ENCODE measurements at places on chromosomes 6 and 20.

DNA sequence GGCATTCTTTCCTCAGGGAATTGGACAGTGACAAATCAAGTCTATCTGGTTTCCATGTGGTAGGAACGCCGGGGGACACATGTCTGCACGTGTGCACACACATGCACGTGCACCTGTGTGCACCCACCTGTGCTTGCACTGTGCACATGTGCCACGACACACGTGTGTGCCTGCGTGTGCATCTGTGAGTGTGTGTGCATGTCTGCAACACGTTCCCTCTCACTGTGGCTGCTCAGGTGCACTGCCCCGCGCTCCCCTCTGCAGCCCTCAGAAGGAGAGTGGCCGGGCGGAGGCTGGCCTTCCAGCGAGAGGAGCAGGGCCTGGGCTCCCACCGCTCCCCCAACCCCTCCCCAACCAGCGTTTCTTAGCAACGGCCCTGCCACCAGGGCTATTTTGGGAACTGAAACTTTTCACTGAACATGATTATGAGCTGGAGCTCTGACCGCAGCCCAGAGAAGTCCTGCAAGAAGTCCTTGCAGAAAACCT is 147.8 kb downstream of the PHACTR3 start:
- no peak for DNase-seq

DNA sequence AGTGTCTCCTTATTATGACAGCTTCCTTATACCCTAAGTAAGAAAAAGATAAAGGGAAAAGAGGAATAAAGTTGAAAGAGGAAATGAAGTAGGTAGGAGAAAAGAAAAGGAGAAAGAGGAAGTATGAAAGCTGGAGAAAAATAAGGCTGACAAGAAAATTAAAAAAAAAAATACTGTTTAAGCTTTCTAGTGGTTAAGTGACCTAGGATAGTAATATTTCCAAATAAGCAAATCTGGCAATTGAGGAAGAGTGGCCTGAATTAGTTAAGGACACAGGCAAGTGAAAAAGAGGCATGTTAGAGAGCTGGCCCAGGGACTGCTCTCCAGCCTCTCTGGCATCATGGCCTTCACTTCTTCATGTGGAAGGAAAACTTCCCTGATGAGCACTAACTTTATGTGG is 76.5 kb upstream of the ADGRF1 start:
- no peak for DNase-seq

DNA sequence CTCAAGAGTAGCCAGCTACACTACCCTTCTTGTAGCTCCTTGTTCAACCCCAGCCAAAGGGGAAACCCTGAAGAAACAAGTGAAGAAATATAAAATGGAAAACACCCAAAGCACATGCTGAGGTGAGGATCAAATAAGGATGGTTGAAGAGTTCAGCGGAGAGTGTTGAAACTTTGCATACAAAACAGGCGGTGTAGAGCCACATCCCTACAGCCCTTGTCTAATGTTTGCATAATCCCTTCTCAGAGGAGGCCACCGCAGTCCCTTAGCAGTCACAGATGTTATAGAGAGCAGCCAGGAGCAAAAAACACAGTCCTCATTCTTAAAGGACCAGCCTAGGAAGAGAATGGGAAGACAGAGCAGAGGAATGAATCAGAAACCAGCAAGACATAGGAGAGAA is 350.7 kb upstream of the SASH1 start:
- DNase-seq, result no peak

DNA sequence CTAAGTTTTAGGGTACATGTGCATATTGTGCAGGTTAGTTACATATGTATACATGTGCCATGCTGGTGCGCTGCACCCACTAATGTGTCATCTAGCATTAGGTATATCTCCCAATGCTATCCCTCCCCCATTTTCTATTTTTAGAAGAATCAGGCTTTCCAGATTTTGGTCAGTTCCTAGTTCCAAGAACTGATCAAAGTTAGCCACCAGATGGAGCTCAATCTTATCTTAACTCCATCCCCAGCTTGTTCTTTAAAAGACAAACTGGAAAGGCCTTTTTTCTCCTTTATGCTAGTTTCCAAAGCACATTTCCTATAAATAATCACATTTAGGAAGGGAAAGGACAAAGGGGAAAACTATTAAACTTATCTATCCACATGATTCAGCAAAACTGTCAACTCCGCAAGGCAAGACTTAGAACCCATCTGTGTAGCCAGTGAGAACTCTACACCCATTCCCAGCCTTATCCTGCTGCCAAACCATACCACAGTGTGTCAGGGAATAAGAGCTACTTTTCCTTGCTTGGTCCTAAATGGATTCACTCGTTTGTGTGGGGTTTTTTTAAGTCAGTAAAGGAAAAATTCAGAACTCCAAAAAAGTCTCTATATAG is 22.8 kb upstream of the KHDC1 start:
- peak; percentile 10 for DNase-seq

GRCh38 chr6:170290296-170291128 is at the start of gene DLL1:
Gene DLL1, minus strand, starts transcription at chr6:170291078. Its CDS starts 939 bp downstream, at chr6:170290139.
- no peak for DNase-seq

DNA sequence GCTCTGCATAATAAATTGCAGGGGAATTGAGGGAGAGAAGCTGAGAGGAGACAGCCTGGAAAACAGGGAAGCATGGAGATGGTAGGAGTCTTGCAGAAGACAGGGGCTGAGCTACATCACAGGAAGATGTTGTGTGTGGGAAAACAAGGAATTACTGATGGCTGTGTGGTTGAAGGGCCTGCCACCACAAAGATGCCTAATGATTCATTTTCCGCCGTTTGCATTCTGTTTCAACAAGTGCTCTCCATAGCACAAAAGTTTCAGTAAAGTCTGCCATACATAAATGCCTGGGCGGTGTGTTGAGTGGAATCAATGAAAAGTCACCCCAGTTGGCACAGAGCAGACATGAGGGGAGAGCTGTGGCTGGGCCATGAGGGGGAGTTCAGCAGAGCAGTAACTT is 5.6 kb upstream of the KLHL31 start:
- DNase-seq, result no peak

DNA sequence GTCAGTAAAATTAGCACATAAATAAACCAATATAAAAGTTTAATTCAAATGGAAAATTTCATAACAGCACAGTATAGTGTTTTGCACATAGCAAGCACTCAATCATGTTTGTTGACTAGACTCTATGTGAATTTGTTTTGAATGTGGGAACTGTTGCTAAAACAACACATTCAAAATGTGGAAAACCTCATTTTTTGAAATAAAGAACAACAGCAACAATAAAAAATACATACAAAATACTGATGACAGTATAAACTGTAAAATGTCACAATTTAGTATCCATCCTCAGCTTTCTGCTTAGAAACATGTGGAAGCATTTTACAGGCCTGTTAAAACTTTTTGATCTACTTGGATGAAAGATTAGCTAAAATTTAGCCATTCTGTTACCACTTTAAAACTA is 47.4 kb downstream of the HDAC2 start:
- DNase-seq, result no peak

GRCh38 chr20:13744352-13744751 is 40.4 kb downstream of the ESF1 start:
- no peak for DNase-seq

DNA sequence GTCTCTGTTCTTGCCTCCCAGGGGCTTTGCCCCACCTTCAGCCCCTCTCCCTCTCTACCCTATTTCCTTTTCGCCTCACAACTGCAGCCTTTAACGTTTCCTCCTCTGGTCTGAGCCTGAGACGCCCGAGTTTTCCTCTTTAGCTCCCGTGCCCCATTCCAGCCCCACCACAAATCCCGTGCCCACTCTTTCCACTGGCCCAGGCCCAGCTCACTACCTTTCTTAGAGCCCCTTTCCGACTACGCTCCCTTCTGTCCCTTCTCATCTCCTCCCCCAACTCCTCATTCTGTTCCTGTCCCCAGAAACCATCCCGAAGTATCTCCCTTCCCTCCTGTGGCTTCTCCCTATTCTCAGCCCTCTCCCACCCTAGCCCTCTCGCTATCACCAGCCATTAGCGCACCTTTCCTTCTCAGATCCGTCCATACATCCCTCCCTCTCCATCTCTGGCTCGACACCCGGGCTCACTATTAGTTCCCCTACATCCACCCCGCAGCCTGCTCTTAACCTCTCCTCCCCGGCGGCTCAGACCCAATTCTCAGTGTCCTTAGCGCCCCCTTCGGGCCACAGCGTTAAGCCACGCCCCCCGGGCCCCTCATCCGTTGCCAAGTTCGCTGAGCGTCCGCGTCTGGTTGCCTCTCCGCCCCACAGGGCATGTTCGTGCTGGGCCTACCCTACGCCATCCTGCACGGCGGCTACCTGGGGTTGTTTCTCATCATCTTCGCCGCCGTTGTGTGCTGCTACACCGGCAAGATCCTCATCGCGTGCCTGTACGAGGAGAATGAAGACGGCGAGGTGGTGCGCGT is 2.7 kb downstream of the SLC32A1 start:
- DNase-seq, result no peak

GRCh38 chr6:72525821-72526510 is 95.9 kb upstream of the KCNQ5 start:
- no peak for DNase-seq

GRCh38 chr20:19885939-19886660 is 128.0 kb downstream of the RIN2 start:
- peak; percentile 32 for DNase-seq

DNA sequence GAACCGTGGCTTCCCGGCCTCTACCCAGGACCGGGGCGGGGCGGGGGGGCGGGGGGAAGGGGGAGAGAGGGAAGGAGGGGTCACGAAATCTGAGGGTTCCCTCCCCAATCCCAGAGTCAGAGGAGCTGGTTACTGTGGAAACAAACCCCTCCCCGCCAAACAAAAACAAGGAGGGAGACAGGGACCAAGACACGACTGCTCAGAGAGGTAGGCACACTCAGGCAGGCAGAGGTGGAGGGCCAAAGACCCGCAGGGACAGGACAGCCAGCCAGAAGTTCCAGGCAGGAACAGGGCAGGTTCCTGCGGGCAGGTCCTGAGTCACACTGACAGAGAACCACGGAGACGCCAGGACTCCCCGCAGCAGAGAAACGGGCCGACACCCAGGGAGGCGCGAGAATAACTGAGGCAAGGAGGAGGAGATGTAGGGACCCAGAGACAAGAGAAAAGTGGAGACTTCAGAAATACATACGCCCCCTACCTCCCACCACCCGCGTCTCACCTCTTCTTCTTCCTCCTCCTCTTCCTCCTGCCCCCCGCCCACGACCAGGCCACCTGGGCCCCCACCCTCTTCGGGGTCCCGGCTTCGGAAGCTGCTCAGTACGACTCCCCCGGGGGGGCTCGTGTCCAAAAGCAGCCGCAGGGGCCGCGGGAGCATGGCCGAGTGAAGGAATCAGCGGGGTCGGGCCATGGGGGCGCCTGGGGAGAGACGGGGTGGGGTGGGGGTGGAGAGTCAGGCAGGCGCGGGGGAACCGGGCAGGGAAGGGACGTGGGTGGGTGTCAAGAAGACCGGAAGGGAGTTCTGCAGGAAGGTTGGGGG is 578 bp downstream of the RGL2 start:
- DNase-seq, result no peak

- no peak for DNase-seq
Observed at GRCh38 chr6:38266921-38267354, 372.8 kb downstream of the BTBD9 start.

- no peak for DNase-seq
Observed at GRCh38 chr6:42403831-42404230, 47.9 kb downstream of the TRERF1 start.

- no peak for DNase-seq
Observed at GRCh38 chr6:29827579-29828470, at the start of gene HLA-G. Gene HLA-G, plus strand, starts transcription at chr6:29827825. Its CDS starts 20 bp downstream, at chr6:29827845.

DNA sequence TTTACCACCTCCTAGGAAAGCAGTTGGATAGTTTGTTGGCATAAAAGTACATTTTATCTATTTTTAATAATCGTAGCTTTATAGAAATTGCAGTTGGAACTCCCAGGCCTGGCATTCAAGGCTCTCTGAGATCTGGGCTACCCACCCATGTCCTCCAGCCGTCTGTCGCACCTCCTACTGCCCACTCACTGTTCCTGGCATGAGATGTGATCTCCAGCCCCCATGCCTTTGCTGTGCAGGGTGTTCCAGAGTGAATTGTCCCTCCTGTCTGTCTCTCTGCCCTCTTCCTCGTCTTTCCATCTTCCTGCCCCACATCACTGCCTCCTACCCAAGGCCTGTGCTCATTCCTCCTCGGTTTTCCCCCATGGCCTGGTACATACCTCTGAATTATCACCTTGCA is 50.7 kb downstream of the PTPN1 start:
- no peak for DNase-seq

DNA sequence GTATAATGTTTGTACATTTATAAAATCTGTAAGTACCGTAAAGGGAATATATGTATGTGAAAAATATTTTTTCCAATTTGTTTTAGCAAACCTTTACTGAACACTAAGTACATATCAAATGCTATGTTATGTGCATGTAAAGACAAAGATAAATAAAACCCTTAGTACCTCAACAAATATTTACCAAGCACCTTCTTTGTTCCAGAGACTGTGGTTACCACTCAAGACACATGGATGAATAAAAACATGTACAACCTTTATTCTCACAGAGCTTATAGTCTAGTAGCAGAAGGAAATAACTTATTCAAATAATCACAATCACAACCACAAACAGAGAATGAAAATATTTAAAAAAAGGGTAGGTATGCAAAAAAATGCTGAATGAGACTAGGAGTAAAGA is 17.5 kb downstream of the TMX4 start:
- no peak for DNase-seq

DNA sequence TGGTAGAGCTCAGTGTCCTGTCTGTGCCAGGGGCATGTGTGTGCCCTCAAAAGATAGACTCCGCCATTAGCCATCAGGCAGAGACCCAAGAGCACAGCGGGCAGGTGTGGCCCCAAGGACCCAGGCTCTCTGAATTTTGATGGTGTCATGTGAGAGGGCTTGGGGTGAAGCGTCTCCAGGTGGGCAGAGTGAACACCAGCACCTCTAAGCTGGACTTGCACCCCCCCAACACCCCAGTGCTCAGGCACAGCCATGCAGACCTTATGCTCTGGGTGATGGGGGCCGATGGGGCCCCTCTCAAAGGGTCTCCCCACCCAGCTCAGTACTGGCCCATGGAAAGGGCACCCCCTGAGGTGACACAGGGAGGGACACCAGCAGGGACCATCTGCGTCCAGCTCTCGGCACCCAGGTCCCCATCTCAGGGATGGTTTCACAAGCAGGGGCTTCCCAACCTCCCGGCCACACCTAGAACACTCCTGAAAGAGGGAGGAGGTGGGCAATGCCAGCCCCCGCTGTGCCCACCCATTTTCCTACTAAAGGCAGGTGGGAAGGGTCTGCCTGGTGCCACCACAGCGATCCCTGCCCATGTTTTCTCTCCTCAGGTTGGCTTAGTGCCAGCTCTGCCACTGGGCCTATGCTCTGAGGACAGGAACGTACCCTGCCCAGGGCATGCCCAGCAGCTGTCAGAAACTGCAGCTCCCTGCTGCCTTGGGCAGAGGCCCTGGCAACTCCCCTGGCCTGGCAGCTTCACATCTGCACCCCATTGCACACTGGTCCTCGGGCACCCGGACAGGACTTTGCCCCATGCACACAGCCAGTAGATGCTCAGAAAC is 3.5 kb downstream of the CST7 start:
- no peak for DNase-seq
